HCT116 (cell line): ENCODE measurements at places on chromosomes 11 and 22.

GRCh38 chr11:114061048-114061680, 1.7 kb downstream of the ZBTB16 start:
- no peak for DNase-seq

GRCh38 chr11:69442807-69443137, 38.7 kb upstream of the LINC01488 start:
- no peak for DNase-seq

DNA sequence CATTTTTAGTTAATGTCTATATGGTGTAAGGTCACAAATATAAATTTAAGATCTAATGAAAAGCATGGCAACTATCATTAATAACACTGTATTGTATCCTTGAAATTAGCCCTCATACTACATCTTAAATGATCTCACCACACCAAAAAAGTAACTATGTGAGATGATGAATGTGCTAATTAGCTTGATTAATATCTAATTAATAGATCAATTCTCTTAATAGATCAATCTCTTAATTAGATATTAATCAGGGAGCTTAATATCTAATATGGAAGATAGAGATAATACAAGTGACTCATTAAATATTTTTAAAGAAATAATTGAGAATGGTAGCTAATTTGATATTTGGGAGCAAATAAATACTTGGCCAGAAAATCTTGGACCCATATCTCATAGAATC, 178.5 kb upstream of the FAT3 start:
- no peak for DNase-seq

DNA sequence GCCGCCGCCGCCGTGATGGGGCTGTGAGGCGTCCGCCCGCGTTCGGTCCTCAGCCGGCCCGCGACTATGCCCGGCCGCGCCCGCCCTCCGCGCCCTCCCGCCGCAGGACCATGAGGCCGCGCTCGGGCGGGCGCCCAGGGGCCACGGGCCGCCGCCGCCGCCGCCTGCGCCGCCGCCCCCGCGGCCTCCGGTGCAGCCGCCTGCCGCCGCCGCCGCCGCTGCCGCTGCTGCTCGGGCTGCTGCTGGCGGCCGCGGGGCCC, 215 bp downstream of the ZNRF3 start:
- no peak for DNase-seq

DNA sequence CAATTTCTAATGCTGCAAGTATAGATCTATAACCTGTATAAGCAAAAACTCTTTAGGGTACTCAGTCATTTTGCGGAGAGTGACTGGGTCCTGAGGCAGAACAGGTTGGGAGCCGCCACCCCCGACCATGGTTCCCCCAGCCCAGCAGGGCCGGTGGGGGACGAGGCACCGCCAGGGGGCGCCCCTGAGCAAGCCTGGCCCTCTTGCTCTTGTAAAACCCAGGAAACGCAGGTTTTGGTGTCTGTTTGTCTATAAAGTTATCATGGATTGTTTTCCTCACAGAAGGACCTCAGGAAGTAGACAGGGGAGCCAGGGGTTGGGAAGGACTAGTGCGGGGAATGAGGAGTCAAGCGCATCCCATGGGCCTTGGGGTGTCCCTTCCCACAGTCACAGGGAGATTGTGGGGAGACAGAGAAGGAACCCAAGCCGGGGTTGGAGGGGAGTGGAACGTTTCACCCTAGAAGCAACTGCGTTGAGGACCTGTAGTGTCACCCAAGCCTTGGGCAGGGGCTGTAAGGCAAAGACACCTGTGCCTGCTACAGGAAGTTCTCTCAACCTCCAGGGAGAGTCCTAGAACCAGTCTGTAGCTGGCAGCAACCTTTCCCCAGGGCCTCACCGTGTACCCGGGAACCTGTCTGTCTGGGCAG, 26.4 kb downstream of the KCTD17 start:
- peak; percentile 26 for DNase-seq
